Suppressor macrophage treated with lipopolysaccharide for 1 hour (primary cell): ENCODE measurements at places on chromosomes 7 and 10.

- DNase-seq: no peak
These were observed 44.1 kb downstream of the VTI1A start for GRCh38 chr10:112491144-112491543.

GRCh38 chr10:5816170-5816569, 2.9 kb upstream of the GDI2 start:
- DNase-seq: no peak

- DNase-seq: no peak
These were observed 5.5 kb upstream of the CDHR1 start for GRCh38 chr10:84188815-84189214.

GRCh38 chr7:7920481-7920880, 48.1 kb upstream of the GLCCI1 start:
- no peak for DNase-seq

DNA sequence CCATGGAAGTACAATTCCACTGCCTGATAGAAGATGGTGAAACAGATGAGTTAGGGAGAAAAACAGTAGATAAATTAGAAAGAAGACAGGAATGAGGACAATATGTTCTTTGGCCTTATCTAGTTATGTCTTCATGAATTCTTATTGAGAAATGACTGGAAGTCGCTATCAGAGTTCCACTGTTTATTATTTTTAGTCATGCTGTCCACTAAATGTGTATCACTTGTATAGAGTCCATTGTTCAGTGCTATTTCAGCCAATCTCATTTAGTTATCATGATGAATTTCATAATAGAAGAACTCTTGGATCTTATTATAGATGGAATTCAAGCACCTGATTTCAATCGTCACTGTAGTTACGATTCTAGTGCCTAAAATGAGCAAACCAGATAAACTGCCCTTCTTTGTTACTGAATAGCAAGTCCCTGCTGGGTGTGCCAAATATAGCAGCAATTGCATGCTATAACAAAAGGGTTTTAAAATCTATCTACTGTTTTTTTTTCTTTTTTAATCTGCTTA, 177.7 kb upstream of the COL1A2 start:
- no peak for DNase-seq

DNA sequence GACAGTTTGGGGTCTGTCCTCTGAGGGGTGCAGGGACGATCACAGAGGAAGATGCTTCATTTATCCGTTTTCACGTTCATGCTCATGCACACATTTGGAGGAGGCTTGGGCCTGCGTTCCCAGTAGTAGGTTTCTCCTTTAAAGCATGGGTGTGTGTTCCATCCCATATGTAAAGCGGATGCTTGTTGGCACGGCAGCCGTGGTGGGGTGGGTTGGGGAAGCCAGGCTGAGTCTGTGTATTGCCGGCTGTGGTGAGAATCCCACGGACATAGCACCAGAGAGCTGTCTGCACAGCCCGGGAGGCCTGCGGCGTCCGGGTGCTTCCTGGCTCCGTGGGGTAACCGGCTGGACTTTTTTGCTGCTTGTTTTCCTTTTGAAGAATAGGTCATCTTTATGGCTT, 440 bp downstream of the JAKMIP3 start:
- DNase-seq: no peak

GRCh38 chr7:76202666-76203030, 952 bp downstream of the SRRM3 start:
- DNase-seq: no peak

- DNase-seq: no peak
These were observed 2.7 kb downstream of the SEMA3A start for GRCh38 chr7:84191842-84192241.
